Omental fat pad (tissue), 4 donors: ENCODE measurements at places on chromosomes 5 and 9. TPM values are rescaled to one million over a fixed set of nuclear protein-coding genes. Genes with fewer than 3 reads are reported as not detected.

- no peak for DNase-seq
Observed at GRCh38 chr5:128669803-128670202, 131.8 kb upstream of the FBN2 start.

BSPRY gene
- total RNA-seq: 0.19 TPM

- DNase-seq: no peak
Observed at GRCh38 chr9:117656002-117656401, 48.2 kb upstream of the TLR4 start.

PCDHA4 gene
- 1.1 TPM for total RNA-seq

STING1 gene
- 32.8 TPM for total RNA-seq

DNA sequence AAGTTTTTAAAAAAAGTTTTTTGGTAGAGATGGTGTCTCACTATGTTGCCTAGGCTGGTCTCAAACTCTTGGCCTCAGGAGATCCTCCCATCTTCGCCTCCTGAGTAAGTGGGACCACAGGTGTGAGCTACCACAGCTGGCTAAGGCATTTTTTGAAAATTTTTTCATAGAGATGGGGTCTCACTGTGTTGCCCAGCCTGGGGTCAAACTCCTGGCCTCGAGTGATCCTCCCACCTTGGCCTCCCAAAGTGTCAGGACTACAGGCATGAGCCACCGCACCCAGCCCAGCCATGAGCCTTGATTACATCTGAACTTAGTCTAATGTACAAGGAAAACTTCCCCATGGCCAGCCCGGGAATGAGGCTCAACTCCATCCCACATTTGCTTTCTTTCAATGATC lies 77.5 kb upstream of the PCA3 start:
- no peak for DNase-seq

GRCh38 chr5:36558641-36559040 lies 47.8 kb upstream of the SLC1A3 start:
- DNase-seq: no peak

TMEFF1 gene
- not detected for total RNA-seq
